KBM-7 (cell line): ENCODE measurements at places on chromosomes 5 and 9.

- DNase-seq: no peak
Measured at GRCh38 chr5:126269511-126269910, 153.7 kb upstream of the GRAMD2B start.

- DNase-seq: no peak
Measured at GRCh38 chr5:152016421-152016820, 91.8 kb upstream of the GLRA1 start.

DNA sequence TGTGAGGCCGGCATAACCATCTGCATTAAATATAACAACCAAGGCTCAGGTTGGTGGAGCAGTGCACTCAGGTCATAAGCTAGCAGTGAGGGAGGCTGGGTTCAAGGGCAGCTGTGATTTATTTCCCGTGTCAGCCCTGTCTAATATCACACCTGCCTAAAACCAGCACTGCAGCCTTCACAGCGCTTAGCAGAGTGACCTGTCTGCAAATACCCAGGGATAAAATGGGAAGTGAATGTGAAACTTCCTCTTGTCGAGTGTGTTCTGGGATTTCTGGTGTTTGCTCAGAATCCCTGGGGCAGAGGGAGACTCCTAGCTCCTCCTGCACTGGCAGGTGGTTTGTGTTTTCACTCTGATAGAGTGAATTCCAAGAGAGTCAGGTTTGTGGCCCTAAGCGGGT, 57.5 kb downstream of the ZNF510 start:
- peak; percentile 5 for DNase-seq

DNA sequence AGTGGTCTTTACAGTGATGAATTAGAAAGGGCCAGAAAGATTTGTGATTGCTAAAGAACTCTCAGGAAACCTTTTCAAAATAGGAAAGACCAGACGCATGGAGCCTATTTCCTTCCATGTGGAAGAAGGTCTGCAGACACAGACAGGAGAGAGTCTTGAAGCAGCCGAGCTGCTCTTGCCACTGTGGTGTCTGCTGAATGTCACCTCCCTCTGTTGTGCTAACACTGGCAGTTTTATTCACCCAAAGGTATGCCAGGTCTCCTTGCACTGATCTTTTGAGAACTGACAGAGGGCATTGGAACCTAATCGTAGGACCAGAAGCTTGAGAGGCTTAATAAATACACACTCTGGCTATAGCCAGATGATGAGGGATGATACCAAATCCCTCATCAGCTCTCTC, 108.7 kb downstream of the SREK1 start:
- no peak for DNase-seq

GRCh38 chr9:31908158-31908890, 476.1 kb upstream of the ACO1 start:
- DNase-seq: no peak

DNA sequence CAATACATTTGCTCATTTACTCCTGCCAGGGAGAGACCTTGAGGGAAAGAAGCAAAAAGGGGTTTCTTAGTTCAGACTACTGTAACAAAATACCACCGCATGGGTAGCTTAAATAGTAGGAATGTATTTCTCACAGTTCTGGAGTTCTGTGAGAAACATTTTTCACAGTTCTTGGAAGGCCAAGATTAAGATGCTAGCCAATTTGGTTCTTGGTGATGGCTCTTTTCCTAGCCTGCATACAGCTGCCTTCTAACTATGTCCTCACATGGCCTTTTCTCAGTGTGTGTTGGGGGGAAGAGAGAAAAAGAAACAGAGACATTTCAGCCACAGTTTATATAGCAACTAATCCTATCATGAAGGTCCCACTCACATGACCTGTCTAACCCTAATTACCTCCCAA, 1644.7 kb upstream of the C9orf72 start:
- DNase-seq: no peak

GRCh38 chr5:95960667-95961616, 709 bp downstream of the ELL2 start:
- DNase-seq: peak; percentile 86

DNA sequence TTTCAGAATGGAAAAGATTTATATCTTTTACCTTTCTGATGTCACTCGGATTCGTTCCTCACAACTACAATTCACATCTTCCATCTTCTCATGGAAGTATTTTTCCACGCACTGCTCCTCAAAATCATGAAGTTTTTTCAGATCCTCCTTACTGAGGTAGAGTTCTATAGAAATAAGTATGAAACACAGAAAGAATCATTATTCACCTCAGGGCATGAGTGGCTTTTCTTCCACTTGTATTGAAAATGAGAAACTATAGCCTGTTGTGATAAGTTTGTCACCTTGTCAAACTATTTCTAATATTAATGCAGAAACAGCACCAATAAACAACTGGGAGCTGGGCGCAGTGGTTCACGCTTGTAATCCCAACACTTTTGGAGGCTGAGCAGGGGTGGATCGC, 116.0 kb downstream of the TRPM6 start:
- no peak for DNase-seq

GRCh38 chr5:82295959-82296531, 17.9 kb upstream of the RPS23 start:
- DNase-seq: no peak

- peak; percentile 71 for DNase-seq
Measured at GRCh38 chr5:54753034-54753433, 232.4 kb downstream of the ESM1 start.

DNA sequence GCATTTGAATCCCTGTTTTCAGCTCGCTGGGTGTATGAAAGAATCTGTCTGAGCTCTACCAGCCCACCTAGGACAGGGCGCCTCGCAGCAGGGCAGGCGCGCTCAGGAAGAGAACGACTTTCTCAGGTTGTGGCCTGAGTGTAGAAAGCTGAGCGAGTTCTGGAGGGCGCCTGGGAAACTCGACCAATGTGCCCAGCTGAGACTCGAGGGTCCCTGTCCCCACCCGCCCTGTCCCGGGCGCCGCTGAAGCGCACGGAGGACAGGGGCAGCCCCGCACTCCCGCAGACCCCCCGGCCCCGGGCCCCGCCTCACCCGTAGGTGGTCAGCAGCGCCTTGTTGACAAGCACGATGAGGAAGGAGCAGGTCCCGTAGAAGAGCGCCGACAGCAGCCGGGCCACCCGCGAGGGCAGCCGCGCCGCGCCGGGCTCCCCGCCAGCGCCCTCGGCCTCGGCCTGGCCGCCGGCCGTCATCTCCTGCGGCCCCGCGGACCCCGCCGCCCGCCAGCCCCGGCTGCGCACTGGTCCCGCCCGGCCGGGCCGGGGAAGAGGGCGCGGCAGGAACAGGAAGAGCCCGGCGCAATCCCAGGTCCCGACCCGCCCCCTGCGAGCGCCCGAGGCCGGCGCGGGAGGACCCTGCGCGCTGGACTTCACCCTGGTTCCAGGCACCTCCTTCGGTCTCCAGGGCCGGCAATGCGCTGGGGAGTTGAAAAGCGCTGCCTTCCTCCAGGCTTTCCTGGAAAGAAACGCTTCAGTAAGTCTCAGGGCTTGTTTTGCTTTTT, at the start of gene SLC35D2:
SLC35D2 (minus strand) TSS at position 547 of the 778 bp plus-strand sequence; CDS start at position 470, 77 bp downstream.
- DNase-seq: peak; percentile 41

- no peak for DNase-seq
Measured at GRCh38 chr5:144395704-144396103, 225.0 kb downstream of the KCTD16 start.

DNA sequence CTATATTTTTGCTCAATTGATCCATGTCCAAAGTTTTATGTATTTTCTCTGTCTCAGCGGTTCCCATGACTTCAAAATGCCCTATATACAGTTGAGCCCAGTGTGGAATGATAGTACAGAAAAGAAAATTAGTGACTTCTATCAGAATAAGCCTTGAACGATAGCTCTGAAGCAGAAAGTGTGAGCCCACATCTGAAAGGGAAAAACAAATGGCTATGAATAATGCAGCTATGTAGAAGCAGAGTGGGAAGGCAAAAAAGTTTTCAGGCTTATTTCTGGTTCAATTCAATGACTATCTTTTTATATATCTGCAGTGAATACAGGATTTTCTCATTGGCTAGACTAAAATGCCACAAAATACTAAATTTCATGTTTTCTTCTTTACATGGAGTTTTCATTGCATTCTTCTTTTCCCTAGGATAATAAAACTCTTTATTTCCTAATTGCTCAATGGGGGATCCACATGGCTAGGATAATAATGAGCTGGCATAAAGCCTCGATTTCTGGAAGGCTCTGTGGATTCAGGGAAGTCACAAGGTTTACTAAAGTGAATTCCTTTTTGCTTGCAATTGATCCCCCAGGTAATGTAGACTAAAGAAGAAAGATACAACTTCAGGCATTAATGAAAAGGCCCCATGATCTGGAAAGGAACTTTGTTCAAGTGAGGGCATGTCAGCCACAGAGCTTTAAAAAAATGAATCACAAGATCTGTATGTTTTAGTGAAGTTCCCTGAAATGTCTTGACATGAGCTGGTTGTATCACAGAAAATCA, 377.0 kb upstream of the RIOK2 start:
- DNase-seq: no peak

GRCh38 chr5:76527685-76528161, 95.5 kb downstream of the F2RL2 start:
- peak; percentile 47 for DNase-seq

DNA sequence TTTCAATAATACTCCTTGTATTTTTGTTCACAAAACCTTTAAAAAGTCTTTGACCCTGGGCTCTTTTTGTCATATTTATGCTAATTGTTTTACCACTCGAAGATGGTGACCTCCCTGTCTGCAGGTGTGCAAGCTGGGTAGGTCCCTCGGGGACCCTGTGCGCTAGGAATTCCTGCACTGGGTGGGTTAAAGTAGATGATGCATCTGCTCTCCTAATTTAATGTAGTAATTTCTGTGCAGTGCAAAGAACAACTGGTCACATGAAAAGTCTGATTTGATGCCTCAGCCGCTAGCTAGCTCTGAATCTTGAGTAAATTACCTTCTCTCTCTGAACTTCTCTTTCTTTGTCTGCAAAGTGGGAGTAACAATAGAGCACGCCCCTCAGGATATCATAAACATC, 139.1 kb upstream of the OTULINL start:
- DNase-seq: no peak
